Dermis microvascular lymphatic vessel endothelial cell (primary cell): ENCODE measurements at places on chromosomes 16 and 17. TPM values are rescaled to one million over a fixed set of nuclear protein-coding genes. Genes with fewer than 3 reads are reported as not detected.

The HSPB9 gene
- under 0.01 TPM in 1 of 2 replicates, not detected in the other for total RNA-seq

The DNAJA3 gene
- total RNA-seq, result 38.0 and 42.2 TPM in 2 replicates

The OMG gene
- total RNA-seq, result 1.7 and 14.5 TPM in 2 replicates

The NOG gene
- 0.39 and 1.1 TPM in 2 replicates for total RNA-seq

The CBLN1 gene
- under 0.01 TPM in 1 of 2 replicates, not detected in the other for total RNA-seq

The CA4 gene
- 2.3 and 14.8 TPM in 2 replicates for total RNA-seq

The PLA2G10 gene
- not detected in 2 replicates for total RNA-seq

The EXOC3L1 gene
- 38.8 and 57.7 TPM in 2 replicates for total RNA-seq

The KCNH6 gene
- total RNA-seq, result under 0.01 TPM in 1 of 2 replicates, not detected in the other

The ZFP3 gene
- 0.77 and 1.3 TPM in 2 replicates for total RNA-seq

The HOXB6 gene
- 3.3 and 3.9 TPM in 2 replicates for total RNA-seq

The PNMT gene
- 1.2 and 1.4 TPM in 2 replicates for total RNA-seq

The NOB1 gene
- 16.9 and 20.7 TPM in 2 replicates for total RNA-seq

The MYL4 gene
- total RNA-seq, result 0.76 and 0.90 TPM in 2 replicates

The GDPD3 gene
- 0.51 and 1.4 TPM in 2 replicates for total RNA-seq

The HCRT gene
- not detected in 2 replicates for total RNA-seq

The CBFA2T3 gene
- total RNA-seq, result under 0.01 TPM in 1 of 2 replicates, not detected in the other

The ZNF385C gene
- under 0.01 TPM in 1 of 2 replicates, not detected in the other for total RNA-seq

The KRT14 gene
- total RNA-seq, result not detected in 2 replicates

The P2RX5 gene
- total RNA-seq, result 0.13 and 0.77 TPM in 2 replicates

The CETP gene
- 12.3 and 12.8 TPM in 2 replicates for total RNA-seq

The UNC45B gene
- total RNA-seq, result under 0.01 TPM in 1 of 2 replicates, not detected in the other

The ABCC11 gene
- not detected in 2 replicates for total RNA-seq

The NME1 gene
- total RNA-seq, result 89.8 and 208 TPM in 2 replicates

The MT1M gene
- total RNA-seq, result 0.38 and 0.90 TPM in 2 replicates

The GPS2 gene
- total RNA-seq, result 19.1 and 28.3 TPM in 2 replicates

The C17orf58 gene
- 23.7 and 32.1 TPM in 2 replicates for total RNA-seq

The SLC13A5 gene
- 0.26 and 0.38 TPM in 2 replicates for total RNA-seq

The PIK3R5 gene
- not detected in 2 replicates for total RNA-seq

The FBXO39 gene
- 11.6 and 34.6 TPM in 2 replicates for total RNA-seq

The KREMEN2 gene
- total RNA-seq, result not detected in 2 replicates

The EPX gene
- not detected in 2 replicates for total RNA-seq

The CDH13 gene
- 66.6 and 68.9 TPM in 2 replicates for total RNA-seq

The DNAAF1 gene
- total RNA-seq, result under 0.01 TPM in 1 of 2 replicates, not detected in the other

The CMTM2 gene
- total RNA-seq, result not detected in 2 replicates
